AG09319 (cell line): ENCODE measurements at places on chromosomes 1 and 21.

DNA sequence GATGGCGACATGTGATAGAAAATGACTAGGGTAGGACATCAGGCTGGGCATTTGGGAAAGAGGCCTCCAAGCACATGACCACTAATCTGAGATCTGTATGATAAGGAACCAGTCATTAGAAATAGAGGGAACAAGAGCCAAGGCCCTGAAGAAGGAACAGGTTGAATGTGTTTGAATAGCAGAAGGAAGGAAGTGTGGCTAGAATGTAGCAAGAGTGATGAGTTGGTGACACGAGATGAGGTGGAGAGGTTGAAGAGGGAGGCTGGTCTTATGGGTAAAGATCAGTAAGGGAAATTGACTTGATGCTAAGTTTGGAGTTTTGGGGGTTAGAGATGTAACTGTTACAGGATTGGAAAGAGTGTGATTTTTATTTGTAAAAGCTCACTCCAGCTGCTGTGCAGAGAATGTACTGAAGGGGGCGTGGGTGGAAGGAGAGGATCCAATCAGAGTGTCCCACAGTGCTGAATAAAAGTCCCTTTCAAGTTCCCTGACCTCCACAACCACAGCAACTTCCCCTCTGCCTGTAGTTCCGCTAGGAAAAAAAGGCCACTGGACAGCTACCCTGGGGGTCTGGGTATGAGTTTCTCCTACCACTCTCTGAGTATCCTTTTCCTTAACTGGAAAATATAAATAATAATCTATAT lies 295.0 kb downstream of the OMA1 start:
- DNase-seq = no peak

- DNase-seq = peak; percentile 19
Observed at GRCh38 chr1:41954533-41954944, 35.8 kb upstream of the HIVEP3 start.

DNA sequence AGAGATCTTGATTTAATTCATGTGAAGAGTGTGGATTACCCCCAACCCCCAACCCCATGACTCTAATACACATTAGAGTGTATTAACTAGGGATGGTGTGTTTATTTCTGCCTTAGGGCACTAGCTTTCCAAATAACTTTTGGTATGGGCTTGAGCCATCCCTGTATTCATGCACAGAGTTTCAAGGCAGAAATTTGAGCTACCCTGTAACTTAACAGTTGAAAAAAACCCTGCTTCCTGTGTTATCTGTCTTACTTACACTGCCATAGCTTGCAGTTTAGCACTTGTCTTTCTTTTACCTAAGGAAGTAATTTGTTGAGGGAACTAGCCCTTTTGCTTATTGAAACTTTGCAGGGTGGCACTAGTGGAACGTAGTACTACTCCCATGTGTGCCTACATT lies 6.3 kb downstream of the SRSF11 start:
- DNase-seq = no peak

DNA sequence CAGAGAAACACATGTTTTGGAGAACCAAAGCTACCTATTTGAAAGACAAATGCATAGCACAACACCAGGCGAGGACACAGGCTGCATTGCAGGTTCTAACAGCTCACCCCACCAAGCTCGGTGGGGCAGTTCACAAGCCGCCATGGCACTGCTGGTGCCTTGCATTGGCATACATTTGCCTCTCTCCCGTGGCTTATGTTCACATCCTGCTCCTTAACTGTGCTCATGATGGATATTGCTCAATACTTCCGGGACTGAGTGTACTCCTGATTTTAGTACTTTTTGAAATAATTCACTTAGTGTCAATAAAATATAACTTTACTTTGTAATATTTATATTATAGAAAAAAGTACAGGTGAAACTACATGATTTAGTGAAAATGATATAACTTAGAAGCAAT lies 1187.4 kb upstream of the NCAM2 start:
- DNase-seq = no peak

DNA sequence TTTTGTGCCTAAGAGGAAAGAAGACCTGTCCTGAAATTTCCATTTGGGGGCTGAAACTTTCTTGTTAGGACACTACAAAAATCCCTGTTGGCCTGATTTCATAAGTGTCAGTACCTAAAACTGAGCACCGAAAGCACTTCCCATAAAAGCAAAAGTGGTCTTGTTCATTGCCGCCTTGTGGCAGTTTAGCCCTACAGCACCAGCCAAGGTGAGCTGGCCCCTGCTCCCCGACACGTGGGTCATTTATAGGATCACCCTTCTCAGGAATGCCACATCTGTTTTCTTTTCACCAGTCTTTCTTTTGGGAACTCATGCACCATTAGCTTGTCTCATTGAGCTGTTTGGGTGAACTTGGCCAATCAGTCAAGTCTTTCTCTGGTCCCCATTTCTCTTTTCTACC lies 155.8 kb upstream of the KAZN start:
- no peak for DNase-seq
